ENCODE measurements at places on chromosomes 16 and 17. TPM values are rescaled to one million over a fixed set of nuclear protein-coding genes. Genes with fewer than 3 reads are reported as not detected.

Gene PPP1R9B
- total RNA-seq: 23.7 TPM

Gene OR2C1
- total RNA-seq: 0.55 TPM

Gene CDYL2
- 15.9 TPM for total RNA-seq

Gene CDH13
- total RNA-seq: 34.5 TPM

All from spinal cord (tissue), 10 donors.